GM12892 (cell line): ENCODE measurements at places on chromosomes 3 and 15.

GRCh38 chr15:43511012-43511885 is 6.2 kb upstream of the MAP1A start:
- DNase-seq = no peak

DNA sequence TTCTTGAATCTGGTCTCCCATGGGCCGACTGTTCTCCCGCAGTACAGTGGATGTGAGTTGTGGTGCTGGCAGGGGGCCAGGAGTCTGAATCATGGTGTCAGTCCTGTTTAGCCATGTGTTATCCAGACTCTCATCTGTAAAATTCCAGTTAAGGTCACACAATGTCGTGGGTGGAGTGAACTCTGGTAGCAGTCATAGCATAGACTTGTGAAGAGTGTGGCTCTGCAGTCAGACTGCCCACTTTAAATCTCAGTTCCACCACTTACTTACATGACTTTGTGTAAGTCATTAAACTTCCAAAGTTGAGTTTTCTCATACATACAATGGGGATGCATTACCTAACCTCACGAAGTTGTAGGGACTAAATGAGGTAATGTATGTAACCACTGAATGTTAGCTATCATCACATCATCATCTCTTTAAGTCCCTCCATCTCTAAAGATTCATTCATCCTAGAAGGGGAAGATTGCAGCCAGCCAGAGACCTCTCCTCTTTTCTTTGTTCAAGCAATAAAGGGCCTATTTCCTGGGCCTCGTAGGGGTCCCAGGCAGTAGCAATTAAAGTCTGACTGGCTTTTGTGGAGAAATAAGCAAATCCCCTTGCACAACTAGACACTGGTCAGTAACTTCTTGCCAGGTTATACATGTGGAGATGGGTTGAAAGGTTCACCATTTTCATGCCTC is 93.9 kb downstream of the PCCB start:
- no peak for DNase-seq

DNA sequence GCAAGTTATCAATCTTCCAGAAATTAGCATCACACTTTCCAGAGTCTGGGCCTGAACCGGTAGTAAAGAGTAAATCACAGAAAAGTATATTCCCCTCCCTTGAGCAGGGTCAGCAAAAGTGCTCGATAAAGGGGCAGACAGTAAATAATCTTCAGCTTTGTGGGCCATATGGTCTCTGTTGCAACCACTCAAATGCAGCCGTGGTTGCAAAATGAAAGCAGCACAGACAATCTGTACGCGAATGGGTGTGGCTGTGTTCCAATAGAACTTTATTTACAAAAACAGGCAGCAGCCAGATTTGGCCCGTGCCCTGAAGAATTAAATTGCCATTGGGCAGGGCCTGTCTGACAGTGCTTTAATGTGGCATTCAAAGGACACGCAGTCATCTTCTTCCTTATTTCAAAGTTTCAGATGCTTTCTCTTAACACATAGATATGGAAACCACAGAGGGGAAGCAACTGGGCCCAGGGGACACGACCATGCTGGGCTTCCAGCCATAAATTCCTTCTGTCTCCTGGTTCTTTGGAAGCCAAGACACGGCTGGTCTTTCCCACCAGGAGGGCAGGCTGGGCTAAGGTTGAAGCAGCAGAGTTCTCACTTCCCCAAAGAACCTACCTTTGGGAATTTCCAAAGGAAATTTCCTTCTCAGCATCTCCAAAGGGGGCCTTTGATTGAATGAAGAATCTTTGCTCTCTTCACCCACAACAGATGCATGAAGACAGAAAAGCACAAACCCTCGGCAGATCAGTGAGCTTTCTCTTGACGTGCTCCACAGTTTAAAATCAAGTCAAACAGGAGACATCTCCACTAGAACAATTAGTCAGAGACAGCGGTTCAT is 489.8 kb upstream of the PROK2 start:
- no peak for DNase-seq

DNA sequence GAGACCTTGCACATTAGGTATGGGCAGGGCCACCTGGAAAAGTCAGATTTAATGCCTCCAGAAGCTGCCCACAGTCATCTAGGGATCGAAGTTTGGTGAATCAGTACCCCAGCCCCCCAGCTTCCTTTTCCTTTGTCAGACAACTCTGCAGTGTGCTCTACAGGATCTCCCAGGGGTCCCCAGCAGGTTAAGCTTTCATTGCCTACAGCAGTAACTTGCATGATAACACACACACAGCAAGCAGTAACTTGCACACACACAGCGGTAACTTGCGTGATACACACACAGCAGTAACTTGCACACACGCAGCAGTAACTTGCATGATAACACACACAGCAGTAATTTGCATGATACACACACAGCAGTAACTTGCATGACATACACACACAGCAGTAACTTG is 131.3 kb downstream of the UACA start:
- DNase-seq = no peak

DNA sequence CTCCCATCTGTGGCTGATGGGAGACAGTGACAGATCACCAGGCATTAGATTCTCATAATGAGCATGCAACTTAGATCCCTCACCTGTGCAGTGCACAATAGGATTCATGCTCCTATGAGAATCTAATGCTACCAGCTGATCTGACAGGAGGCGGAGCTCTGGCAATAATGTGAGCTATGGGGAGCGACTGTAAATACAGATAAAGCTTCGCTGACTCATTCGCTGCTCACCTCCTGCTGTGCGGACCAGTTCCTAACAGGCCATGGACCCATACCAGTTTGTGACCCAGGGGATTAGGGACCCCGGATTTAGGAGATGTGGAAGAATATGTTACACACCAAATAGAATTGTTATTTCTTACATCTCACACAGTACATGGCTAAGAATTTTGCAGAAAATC is 6.7 kb downstream of the ARGFX start:
- no peak for DNase-seq

GRCh38 chr3:192710366-192710765 is 17.0 kb downstream of the FGF12 start:
- no peak for DNase-seq

- peak; percentile 11 for DNase-seq
These were observed 1.9 kb downstream of the CBLB start for GRCh38 chr3:105866656-105867653.

DNA sequence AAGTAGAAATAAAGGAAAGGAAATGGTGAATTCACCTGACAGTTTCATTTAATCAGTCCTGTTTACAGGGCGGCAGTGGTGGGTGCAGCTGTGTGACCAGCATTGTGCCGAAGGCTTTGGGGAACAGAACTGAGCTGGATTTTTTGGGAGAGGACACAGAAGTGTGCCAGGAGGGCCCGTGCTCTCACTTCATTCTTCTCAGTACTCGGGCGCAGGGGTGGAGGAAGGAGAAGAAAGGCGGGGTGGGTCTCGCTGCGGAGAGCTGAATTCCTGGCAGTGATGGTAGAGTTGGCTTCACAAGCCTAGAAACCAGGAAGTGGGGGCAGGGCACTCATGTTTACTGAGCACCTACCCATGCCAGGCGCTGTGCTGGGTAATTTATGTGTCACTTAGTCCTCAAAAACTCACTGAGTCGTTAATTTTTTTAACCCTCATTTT is 64.6 kb downstream of the CRTC3 start:
- peak; percentile 36 for DNase-seq

DNA sequence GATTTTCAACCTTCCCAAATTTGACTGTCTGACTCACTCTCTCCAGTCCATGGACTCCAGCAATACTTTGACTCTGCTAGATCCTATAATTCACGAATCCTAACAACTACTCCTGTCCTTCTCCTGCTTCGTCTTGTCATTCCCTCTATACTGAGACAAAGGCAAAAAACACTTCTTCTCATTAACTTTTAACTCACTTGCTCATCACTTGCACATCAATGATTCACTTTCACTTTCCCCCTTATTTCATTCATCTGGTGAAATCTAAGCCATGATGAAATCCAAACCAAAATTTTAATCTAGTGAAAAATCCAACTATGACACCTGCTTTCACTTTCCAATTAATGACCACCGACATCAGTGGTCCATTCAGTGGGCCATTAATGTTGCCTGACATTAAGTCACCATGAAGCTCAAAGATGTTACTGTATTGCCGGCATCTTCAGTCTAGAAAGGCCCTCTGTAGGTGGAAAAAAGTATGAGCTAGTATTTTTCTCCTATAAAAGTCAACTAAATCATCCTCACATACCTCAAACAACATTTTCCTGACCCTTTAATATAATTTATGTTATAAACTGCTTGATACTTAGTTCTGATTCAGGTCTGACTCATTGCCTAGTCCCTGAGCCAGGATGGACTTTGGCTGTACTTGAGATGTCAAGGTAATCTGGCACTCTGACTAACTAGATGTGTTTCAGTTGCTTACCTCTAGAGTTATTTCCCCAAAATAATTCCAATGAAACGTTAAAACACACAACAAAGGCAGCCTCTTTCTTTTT is 158.6 kb downstream of the CNTN6 start:
- DNase-seq = no peak

GRCh38 chr3:174938102-174938501 is 79.0 kb downstream of the NAALADL2 start:
- no peak for DNase-seq
